ENCODE measurements at places on chromosomes 4 and X. TPM values are rescaled to one million over a fixed set of nuclear protein-coding genes. Genes with fewer than 3 reads are reported as not detected.

Gene SPANXA2
- total RNA-seq, result not detected

Gene YY2
- total RNA-seq, result 1.6 TPM

- H3K27me3 ChIP-seq, result peaks cover 1% of the 10 kb centered on the region
- H3K27ac ChIP-seq, result no peak overlapping the region
- no peak for DNase-seq
- H3K36me3 ChIP-seq, result no peaks in the 10 kb centered on the region
- no peaks in the 10 kb centered on the region for H3K4me1 ChIP-seq
Measured at GRCh38 chr4:158347556-158347955, 137.3 kb downstream of the TMEM144 start.

- DNase-seq, result peak; percentile 86
- peaks cover 11% of the 10 kb centered on the region for H3K27me3 ChIP-seq
- peaks cover 4% of the 10 kb centered on the region for H3K4me1 ChIP-seq
- no peaks in the 10 kb centered on the region for H3K36me3 ChIP-seq
- H3K4me3 ChIP-seq, result peak overlapping the region; percentile 90
Measured at GRCh38 chr4:47032405-47033106, 1.2 kb downstream of the GABRB1 start.

DNA sequence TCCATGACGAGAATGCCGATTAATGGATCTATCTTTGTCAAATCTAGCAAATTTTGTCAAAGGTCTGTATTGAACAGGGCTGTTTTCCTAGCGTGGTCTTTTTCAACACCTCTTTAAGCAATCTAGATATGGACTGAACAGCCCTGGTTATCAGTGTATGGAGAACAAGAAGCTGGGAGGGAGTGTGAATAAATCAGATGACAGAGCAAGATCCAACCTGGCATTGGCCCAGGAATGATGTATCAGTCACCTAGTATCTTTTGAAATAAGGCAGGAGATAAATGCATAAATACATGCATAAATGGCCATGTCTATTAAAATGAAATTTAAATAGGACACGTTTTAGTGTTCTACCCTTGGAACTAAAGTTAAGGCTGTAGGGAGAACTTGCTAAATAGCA, 15.7 kb upstream of the AP1S2 start:
- H3K4me1 ChIP-seq, result no peaks in the 10 kb centered on the region
- DNase-seq, result no peak
- H3K4me3 ChIP-seq, result no peak overlapping the region
- no peaks in the 10 kb centered on the region for H3K27me3 ChIP-seq
- H3K36me3 ChIP-seq, result no peaks in the 10 kb centered on the region
